ENCODE measurements at places on chromosomes 4 and X.

- DNase-seq = no peak
These were observed 149.3 kb downstream of the SOWAHB start for GRCh38 chr4:76748649-76749048.

DNA sequence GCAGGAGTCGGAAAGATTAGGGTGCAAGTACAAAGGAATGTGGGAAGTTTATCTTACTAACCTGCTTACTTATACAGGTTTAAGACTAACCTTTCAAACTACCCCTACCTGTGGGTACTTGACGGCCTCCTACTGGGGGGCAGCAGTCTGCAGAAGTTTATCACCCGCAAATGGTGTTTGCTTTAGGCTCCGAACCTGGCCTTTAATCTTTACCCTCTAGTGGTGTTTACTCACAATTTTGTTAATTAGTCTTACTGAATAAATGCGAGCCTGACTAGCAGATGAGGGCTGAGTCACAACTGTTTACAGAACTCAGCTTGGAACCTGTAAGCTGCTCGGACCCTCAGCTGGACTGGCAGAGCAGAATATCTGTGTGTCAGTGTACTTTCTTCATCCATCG, 204.2 kb upstream of the GPRIN3 start:
- no peak for DNase-seq

GRCh38 chr4:185117300-185117934, 25.6 kb upstream of the SLC25A4 start:
- DNase-seq = no peak

DNA sequence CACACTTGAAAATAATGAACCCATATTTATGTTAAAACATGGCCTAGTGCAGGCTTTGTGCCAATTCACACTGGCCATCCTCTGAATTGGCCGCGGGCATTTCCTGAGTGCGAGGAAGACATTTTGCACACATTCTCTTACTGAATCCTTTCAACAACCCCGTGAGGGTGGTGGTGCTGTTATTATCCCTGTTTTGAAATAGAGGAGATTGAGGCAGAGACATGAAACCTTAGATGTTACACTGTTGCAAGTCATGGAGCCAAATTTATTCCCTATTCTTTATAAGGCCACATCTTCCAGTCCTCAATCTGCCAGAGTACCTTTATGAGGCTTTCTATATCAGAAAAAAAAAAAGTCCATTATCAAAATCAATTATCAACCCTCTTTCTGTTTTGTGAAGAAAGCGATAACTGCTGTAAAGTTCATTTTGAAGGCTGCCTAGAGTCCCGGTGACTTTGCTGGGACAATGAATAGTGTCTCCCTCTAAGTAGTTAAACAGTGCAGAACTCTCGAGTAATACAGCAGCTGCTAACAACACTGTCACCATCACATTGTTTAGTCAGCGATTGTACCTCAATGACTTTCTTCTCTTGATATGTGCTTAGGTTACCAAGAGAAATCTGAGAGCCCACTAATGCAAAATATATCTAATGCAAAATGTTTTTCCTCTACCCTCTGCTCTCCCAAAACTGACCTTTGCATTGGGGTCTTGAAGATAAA, 242.3 kb upstream of the PPARGC1A start:
- no peak for DNase-seq

DNA sequence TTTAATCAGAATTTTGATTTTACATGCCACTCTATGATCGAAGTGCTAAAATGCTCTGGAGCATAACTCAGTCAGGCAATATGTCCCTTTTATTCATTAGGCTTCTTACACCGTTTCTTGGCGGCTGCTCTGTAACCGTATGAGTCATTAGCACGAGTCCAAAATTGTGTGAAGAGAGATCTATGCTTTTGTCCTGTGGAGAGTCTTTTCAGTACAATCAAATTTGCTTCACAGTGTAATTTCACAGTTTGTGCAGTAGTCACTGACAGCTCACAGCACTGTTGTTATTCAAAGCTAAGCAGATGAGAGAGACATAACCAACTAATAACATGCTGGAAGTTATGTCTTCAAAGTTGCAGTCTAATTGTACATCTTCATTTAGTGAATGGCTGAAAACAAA, 167.8 kb downstream of the PCDH10 start:
- no peak for DNase-seq

GRCh38 chr4:76831711-76832373, 66.1 kb downstream of the SOWAHB start:
- no peak for DNase-seq

DNA sequence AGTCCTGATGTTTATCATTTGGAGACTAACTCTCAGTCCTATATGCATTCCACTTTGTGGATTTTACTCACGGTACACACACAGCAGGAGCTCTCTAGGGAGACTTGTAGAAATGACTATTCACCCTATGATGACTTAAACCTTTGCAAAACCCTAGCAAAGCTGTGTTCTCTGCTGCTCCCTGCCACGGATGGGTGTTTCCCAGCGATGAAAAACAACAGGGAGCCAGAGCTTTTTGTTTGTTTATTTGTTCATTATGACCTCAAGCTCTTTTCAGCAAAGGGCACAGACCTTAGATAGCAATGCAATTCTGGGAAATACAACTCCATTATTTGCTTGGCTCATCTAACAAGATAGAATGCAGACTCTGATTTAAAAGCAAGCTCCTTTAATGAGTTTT, 156.6 kb downstream of the GRIA3 start:
- DNase-seq = no peak

DNA sequence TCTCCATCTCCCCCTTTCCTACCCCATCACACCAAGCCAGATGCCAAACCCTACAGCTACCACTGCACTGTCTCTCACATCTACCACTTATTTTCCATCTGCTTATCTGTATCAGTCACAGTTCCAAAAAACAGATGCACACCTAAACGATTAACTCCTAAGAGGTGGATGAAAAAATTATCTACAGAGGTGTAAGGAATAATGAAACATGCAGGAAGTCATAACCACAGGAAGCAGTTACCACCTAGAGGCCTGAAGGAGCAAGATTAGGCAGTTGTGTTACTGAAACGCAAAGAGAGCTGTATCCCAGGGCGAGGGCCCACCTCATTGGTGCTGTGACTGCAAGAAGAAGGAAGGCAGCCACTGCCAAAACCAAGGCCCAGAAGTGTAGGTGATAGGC, 87.8 kb upstream of the FAM241A start:
- no peak for DNase-seq

- DNase-seq = no peak
These were observed 43.9 kb downstream of the FAM53A start for GRCh38 chr4:1640190-1640589.

- no peak for DNase-seq
These were observed 46.1 kb upstream of the EOLA2 start for GRCh38 chrX:149984411-149984810.

- no peak for DNase-seq
These were observed 21.2 kb downstream of the SLC2A9 start for GRCh38 chr4:9999956-10000561.

DNA sequence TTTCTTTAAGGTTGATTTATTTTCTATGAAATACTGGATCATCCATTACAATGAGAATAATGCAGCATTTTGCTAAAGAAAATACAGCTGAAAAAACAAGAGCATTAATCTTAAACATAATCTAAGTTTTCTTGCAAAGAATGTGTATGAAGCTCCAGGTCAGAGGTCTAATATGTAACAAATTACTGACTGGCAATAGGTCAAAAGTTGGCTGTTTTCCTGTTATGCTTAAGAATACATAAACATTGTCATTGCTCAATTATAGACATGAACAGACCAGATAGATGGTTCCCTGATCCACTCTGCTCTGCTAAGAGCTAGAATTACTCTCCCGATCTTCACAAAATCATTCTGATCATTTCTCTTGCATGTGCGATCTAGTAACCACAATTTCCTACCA, 718.6 kb downstream of the PDHA2 start:
- DNase-seq = no peak

DNA sequence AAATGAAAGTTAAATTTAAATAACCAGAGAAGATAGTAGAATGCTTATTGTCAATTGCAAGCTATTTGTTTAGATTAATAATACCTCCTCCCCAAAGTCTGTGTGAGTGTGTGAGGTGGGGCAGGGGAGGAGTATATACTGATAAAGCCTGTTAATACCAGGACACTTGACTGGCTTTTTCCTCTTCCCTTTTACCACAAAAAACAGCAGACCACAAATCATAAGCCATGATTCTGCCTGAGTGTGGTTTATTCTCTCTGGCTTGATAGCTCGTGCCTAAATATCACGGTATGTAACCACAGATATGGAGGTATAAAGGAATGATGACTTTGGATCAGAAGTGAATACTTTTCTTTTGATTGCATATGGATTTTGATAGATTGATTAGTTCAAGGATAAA, 21.9 kb upstream of the SCRG1 start:
- DNase-seq = no peak

DNA sequence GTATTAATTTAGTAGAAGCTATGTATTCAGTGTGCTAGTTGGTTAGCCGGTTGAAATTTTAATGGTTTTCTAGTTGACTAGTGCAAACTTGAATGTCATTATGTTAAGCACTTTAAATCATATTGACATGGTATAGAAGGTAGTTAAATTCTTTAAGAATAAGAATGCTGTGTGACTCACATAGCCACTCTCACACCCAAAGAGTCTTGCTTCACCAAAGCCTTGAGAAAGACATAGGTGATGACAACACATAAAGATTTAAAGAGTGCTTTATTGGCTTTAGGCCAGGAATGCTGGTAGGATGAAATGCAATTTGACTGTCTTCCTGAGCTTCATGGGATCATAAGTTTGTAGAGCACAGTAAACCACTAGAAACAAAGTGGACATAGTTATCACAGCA, 85.3 kb downstream of the DCAF8L2 start:
- no peak for DNase-seq

Data from muscle of back (tissue), 13 donors.